GM12892 (cell line): ENCODE measurements at places on chromosomes 6 and 20.

DNA sequence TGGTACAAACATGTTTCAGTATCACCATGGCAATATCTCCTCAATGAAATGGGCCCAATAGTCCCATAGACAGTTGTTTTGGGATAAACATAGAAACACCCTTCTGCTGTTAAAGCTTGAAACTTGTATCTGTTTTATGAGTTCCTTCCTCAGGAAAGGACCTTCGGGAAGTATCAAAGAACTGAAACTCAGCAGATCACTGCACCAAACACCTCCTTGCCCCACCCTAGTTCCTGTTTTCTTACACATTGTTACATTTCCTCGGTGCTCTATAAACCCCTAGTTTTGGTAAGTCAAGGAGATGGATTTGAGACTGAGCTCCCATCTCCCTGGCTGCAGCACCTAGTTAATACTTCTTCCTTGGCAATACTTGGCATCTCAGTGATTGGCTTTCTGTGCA, 73.8 kb upstream of the ECI2 start:
- no peak for DNase-seq

DNA sequence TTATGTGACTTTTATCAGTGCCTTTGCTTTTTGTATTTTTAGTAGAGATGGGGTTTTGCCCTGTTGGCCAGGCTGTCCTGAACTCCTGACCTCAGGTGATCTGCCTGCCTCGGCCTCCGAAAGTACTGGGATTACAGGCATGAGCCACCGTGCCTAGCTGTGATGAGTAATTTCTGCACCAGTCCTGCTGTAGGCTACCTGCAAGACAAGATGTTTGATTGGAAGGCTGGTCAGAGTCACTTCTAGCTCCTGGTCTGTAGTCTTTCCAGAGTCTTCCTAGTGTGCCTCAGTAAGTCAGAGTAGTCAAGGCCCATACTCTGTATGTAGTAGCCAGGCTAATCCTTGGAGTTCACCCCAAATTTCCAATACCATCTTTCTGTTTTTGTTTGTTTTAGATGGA, 8.9 kb downstream of the TIAM2 start:
- no peak for DNase-seq

DNA sequence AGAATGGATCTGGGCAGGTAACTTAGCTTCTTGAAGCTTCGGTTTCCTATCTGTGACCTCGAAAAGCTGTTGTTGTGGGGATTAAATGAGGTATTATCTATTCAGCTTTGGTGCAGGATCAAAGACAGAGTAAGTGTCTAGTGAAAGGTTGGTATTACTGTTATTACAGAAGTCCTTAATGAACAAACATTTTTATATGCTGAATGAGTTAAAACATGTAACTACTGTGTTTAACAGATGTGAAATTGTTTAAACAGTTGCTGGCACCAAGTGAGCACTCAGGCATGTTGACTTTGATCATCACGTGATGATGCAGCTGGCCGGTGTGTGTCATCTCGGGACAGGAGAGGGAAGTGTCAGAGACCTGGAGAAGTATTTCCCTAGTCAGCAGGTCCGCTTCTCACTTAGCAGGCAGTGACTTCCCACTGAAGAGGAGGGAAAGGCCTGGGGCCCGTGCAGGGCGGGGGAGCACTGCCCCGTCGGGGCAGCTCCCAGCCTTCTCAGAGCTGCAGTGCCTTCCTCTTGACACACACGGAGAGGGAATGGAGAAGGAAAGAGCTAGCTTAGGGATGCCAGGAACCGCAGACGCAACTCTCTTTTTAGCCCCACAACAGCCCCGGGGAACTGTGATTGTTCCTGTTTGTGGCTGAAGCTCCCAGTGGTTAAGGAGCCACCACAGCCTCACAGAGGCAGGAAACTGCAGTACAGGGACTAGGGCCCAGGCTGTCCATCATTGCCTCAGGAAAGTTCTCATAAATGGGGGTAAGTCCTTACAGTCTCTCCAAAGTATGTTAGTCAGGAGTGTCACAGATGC, 18.0 kb downstream of the TUBB2A start:
- no peak for DNase-seq

GRCh38 chr6:20463396-20463795, 61.7 kb downstream of the E2F3 start:
- no peak for DNase-seq

- DNase-seq: no peak
These were observed 822 bp downstream of the AFG1L start for GRCh38 chr6:108295676-108296075.

- DNase-seq: no peak
These were observed 30.0 kb downstream of the KCNG1 start for GRCh38 chr20:50992733-50993457.

DNA sequence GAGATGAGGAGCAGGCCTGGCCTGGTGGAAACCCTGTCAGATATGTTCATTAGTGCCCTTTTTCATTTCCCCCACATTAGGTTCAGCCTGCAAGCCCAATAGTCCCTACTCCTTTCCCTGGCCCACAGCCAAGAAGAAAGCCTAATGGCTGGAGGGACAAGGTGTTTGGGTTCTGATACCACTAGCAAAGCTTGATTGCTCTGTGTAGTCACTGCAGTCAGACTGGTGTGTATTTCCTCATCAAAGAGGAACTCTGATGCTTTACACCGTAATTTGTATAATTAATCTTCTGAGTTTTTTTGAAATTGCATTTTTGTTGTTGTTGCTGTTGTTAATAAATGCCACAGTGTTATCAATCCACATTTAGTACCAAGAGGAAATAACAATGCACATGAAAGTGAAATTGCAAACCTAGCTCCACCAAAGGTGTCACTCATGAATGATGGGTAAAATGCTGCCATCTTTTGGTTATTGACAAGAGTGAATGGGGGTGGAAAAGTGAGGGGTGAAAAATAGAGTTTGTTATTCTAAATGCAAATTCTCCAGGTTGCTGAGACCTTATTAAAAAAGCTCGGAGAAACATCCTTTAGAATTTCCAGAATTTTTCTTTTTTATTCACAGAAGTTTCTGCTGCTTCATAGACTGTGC, 320.2 kb upstream of the POU3F2 start:
- DNase-seq: no peak

DNA sequence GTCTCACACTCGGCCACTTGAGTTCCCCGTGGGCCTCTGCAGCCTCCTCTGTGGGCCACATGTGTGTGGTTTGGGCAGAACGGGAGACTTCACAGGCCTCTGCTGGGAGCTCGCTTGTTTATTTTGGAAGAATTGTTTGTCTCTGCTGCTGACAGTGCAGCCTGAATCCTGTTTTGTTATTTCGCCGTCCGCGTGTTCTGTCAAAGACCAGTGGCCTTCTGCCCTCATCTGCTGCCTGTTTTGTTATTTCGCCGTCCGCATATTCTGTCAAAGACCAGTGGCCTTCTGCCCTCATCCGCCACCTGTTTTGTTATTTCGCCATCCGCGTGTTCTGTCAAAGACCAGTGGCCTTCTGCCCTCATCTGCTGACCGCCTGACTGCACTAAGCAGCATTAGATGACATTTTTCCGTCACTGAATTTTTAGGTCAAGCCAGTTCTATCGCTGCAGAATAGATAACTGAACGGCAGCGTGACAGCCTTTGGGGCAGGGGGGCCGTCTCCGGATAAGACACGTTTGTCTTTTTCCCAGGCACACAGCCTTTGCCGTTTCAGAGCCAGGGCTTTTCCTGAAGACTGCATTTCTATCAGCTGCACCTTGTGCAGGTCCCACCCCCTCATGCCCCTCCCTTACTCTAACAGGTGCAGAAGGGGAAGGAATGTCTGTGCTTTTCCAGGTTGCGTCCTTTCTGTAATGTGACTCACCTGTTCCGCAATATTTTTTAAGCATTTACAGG, 158.5 kb upstream of the AFDN start:
- no peak for DNase-seq

DNA sequence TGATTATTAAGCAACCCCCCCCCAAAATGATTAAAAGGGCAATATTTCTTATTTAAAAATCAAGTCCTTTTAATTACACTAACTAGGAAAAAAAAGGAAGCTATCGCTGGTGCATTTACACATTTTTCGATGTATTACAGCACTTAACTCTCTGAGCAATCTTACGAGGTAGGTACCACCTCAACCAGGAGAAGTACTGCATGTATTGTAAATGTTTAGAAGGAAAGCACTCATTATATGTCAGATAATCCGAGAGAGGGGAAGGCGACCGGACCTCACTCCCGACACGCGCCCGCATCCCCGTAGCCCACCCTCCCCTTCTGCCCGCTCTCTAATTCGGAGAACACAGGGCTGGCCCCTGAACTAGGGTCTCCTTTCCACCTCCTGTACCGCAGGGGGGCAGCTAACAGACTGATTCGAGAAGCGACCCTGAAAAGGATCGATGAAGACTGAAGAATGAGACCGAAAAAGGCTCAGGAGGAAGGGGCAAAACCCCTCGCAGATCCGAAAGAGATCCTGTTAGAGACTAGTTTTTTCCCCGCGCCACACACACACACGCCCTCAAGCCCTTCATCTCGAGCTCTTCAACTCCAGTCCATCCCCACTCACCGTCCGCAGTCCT, 337 bp downstream of the ESF1 start:
- no peak for DNase-seq

DNA sequence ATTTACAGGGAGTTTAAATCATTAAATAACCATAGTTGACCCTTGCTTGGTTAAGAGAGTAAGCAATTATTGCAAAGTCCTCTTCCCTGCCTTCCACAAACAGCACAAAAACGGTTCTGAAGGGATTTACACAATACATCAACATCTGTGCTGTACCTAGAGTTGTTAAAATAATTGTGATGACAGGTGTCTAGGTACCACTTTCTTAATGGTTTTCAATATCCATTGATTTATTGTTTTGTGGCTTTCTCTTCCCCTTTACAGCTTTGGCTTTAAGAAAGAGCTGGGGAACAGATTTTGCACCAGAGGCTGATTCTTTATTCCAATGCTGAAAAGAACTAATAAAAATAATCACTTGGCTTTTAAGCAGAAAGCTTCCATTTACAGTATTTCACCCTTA, 598 bp upstream of the SOX4 start:
- no peak for DNase-seq

GRCh38 chr6:18360188-18360587, 27.0 kb upstream of the RNF144B start:
- no peak for DNase-seq

DNA sequence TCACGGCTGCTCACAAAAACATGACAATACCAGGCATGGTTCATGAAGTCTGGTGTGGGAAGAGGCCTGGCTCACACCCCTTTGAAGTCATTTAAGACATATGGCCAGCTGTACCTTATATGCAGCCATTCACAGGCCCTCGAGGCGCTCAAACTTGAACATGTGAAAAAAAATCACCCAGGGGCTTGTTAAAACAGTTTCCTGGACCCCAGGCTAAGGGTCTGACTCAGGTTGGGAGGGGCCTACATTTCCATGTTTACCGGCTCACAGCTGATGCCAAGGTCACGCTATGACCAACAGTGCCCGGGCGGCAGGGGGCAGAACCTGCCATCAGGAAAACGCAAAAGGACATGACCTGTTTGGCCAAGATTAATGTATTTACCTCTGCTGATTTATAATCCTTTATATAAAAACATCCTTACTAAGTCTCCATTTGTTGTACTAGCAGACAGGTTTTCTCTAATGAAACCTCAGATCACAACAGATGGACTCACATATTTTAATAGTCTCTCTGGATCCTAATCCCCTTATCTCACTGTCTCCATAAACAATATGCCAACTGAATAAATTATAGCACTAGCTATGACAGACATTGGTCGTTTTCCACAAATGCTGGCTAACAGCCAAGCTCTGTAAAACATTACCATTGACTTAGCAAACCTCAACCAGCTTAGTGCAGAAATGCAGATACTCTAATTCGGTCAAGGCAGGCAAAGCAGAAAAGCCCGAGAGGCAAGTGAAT, 19.9 kb downstream of the EZR start:
- no peak for DNase-seq

DNA sequence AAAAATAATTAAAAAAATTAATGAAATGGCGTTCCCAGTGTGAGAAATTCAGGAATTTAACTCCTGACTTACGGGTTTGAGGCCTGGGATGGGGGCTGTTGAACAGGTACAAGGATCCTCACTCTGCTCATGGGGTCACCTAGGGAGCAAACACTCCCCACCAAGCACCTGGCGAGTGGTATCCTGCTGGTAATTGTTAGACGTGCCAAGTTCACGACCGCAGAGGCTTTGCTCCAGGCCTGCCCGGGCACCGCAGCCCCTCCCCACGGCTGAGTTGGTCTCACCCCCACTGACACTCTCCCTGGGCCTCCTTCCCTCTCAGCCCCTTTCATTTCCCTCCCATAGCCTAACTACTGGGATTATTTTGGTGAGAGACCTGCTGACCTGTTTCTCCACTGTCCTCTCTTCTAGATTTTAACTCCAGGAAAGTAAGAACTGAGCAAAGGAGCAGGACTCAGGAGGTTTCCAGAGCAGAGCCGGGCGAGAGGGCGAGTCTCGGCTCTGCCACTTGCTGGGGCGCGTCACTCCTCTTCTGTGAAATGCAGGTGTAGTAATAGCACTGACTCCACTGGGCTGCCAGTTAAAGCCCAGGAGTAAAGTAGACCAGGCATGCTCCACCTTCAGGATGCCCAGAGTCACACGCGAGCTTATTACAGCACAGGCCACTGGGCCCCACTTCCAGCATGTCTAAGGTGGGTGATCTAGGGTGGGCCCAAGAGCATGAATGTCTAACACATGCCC, 22.8 kb downstream of the BMP7 start:
- DNase-seq: no peak

GRCh38 chr20:23152308-23152892, 66.3 kb upstream of the CD93 start:
- DNase-seq: no peak

DNA sequence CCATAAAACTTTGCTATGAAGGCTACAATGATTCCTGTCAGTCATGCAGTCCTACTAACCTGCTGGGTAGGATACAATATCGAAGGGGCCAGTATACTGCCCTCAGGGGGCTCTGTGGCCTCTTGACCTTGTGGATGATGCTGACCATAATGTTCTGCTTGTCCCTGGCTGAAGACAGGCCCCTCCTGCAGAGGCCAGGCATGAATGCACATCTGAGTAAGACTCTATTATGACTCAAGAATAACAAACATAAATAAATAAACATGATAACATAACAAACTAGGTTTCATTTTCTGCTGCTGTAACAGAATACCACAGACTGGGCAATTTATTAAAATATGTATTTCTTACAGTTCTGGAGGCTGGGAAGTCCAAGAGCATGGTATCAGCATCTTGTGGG, 44.0 kb upstream of the POU5F1 start:
- no peak for DNase-seq

DNA sequence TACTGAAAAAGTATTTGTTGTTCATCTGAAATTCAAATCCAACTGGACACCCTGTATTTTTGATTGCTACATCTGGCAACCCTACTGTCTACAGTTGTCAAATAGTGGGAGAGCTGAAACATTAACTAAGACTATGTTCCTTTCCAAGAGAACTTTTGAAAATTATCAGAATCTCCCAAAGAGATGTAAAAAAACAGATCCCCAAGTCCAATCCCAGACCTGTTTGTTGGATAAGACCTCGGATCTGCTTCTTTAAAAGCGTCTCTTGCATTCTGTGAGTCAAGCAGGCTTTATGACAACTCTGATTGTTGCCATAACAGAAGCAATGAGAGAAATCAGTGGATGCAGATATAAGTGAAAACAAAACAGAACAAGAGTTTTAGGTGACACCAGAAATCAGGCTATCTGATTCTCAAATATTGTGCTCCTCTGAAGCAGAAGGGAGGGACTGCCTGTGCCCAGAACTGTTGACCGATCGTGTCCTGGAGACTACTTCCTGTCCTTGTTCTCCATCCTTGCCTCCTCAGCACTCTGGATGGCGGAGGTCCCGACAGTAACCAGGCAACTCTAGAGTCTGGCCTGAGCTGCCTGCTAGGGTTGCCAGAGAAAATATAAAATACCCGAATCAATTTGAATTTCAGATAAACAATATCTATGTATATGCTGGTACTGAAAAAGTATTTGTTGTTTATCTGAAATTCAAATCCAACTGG, 853.8 kb downstream of the MAFB start:
- DNase-seq: no peak
